Activated CD4-positive, alpha-beta T cell treated with anti-CD3 and anti-CD28 coated beads, Interleukin-2, Interleukin-6, amounts not matched to agents 100 ng/mL and 50 ng/mL, durations not matched to agents 16 hours and 8 hours (primary cell): ENCODE measurements at places on chromosomes 3 and 15.
A peak's percentile ranks its signal among the peaks of the same experiment; 100 is the strongest.

GRCh38 chr3:186277268-186277909 is 84.6 kb downstream of the DGKG start:
- no peak for DNase-seq

DNA sequence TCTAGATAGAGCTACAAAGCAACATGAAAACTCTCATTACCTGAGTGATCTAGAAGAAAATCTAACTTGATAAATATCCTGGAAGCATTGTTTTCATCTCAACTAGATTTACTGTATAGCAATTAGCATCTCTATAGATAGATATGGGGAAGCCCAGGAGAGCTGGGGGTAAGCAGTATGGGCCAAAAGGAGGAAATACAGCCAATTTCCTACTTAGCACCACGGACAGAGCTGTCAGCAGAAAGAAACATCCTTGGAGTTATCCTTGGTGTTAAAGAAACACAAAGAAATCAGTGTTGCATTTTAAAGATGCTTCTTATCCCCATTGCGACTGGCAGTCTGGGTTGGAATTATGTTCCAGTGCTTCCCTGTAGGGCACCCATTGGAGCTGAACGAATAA is 126.2 kb downstream of the TIGIT start:
- no peak for DNase-seq

GRCh38 chr3:50450209-50450921 is 53.1 kb downstream of the CACNA2D2 start:
- peak; percentile 48 for DNase-seq

DNA sequence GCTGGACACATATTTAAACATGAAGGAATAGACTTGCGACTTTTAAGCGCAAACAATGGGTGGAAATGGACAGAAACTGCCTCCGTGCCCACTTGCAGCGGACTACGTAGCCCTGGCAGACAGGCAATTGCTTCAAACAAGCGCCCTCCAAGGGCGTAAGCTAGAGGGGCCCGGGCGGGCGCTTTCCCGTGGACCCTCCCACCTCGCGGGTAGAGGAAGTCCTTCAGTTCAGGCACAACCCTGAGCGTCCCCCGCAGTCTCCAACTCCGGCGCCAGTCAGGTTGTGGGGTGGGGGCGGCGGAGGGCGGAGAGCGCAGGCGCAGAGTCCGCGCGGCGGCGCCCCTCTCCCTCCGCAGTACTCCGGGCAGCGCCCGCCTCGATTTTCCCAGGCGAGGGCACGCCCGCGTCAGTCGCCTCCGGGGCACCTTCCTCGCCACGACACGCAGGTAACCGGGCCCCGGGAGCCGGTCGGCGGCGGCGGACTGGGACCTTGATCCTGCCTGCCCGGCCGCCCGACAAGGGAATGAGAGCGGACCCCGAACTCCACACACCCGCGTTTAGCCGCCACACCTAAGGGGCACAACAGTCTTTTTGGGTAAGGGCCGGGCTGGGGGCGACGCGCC is at the start of gene SLC35G2:
Gene SLC35G2 (plus strand): TSS at position 358 of the 623 bp plus-strand sequence. CDS start 35,335 bp downstream, outside the sequence.
- peak; percentile 22 for DNase-seq

DNA sequence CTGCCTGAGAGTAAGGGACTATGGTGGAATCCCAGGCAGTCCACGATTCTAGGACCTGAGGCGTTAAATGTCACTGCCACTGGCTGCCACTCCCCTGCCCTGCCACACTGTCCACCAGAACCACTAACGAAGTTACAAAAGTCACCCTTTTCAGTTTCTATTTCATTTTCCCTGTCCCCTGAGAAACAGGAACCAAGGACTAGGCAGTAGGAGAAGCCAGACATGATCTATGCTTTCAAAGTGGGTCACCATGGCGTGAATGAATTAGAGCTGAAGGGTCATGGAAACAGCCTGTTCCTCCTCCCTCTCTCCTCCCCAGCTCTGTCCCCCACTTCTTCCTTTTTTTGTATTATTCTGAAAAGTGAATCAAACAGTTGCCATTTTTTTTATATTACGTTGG is 9.1 kb upstream of the ADPRH start:
- DNase-seq, result no peak

DNA sequence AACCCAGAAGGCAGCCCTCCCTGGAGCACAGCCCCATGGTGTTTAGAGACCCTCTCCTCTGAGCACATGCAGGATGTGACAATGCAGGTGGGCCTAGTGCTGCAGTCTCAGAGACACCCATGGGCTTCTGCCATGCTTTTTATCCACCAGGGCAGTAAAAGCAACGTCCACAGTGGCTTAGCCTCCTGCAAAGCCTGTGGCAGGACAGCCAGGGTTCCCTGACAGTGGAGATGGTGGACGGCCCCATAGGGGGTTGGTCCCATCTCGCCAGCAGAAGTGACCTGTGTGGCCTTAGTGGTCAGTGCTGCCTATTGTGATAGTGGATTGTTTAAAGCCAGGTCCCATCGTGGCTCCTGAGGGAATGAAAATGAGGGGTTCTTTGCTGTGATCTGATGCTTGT is 46.6 kb downstream of the APBA2 start:
- DNase-seq, result no peak

- DNase-seq, result no peak
Observed at GRCh38 chr3:89276116-89276515, 168.7 kb downstream of the EPHA3 start.

- no peak for DNase-seq
Observed at GRCh38 chr15:32933236-32933635, 215.4 kb downstream of the GREM1 start.

DNA sequence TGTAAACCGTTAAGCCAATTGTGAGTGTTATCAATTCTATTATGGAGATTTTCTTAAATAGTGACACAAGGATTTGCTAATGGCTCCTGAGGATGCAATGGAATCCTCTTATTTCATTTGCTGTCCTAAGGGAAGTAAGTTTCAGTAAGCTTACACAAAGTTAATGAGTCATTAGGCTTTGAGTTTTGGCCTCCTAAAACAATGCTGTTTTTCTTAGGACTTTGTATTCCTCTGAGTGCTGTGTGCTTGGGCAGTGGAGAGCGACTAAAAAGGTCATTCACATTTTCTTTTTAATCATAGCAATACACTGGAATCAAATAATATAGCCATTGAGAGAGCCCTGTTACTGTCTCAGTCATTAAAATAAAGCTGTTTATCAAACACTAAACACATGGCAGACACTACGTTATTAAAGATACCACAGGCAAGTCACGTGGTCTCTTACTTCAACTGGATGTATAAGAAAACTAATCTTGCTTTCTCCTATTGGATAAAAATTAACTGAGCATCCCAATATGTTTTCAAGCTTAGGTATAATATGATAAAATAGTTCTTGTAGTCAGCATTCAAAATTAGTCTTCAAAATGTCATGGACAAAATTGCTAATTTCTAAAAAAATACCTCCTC is 290.8 kb downstream of the NLGN1 start:
- no peak for DNase-seq

DNA sequence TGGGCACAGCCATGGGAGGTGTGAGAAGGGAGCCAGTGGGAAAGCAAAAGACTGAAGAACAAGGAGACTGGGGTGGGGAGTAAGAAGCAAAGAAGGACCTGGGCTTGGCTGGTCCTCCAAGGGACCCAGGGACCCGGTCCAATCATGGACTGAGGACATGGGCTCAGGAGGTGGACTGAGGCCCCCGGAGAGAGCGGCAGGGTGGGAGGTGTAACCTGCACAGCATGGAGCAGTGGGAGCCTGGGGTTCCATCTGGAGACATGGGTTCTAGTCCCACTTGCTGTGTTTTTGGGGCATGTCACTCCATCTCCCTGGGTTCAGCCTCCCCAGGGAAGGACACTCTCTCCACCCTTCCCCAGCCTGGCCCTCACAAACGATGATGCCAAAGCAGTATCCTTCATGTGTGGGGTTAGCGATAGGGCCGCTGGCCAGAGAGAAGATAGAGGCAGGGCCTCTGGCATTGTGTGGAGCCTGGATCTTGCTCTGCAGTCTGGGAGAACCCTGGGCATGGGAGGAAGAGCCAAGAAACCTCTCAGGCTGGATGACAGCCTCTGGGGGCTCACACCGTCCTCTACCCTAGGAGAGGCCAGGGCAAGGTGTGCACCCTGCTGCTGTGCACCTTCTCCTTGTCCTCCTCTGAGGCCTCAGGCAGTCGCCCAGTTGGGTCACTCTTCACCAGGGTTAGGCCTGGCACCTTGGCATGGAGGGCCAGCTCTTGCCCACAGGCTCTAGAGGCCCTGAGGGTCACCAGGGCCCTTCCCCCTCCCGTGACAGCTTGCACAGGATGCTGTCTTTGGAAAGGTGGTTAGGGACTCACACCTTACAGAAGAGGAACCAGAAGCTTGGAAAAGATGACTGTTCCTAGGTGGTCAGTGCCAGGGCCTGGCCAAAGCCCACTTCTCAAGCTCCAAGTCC is 26.0 kb downstream of the FBXW12 start:
- DNase-seq, result no peak

- DNase-seq, result no peak
Observed at GRCh38 chr3:54641226-54642014, 286.4 kb downstream of the LRTM1 start.

DNA sequence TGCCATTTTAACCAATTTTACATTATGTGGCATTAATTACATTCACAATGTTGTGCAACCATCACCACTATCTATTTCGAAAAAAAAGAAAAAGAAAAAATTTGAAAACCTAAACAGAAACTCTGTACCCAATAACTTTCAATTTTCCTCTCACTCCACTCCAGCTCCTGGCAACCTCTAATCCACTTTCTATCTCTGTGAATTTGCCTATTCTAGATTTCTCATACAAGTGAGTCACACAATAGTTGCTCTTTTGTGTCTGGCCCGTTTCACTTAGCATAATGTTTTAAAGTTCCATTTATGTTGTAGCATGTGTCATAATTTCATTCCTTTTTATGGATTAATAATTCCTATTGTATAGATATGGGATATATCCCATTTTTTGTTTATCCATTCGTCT is 53.3 kb upstream of the TBC1D5 start:
- DNase-seq, result no peak

DNA sequence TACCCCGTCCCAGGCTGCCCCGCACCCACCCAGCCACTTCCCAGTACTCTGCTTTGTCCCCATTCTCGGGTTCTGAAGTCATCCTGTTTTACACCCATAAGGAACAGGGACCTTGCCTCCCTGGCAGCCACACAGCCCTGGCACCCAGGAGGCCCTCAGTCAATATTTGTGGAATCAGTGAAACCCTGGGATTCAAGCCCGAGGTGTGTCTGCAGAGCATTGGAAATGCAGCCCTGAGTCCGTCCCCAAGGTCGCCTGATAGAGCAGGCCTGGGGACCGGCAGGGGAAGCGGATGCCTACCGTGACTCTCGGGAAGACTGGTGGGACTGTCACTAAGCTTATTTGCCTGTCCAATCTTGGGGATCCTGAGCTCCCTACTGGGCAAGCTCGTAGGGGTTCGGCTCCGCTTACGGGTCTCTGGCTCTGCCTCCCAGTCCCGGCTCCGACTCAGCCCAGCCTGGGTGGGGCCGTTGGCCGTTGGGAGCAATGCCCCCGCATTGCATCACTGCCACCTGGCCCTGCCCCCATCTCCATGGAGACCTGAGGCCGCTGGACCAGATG is 64.4 kb upstream of the TAMM41 start:
- DNase-seq, result no peak

DNA sequence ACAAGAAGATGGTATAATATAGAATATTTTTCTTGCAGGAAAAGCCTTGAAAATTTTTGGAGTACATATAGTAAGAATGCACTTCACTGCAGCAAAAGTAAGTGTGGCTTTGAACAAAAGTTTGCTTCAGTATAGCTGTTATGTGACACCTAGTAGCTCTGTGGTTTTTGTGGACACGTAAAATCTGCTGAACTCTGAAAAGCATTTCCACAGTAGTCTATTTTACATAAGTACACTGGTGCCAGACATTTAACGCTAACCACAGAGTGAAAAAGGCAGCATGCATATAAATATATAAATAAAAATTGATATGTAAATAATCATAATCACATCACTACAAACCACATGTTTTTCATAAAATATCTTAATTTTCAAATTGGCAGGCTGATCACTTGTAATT is 39.8 kb downstream of the CGGBP1 start:
- DNase-seq, result peak; percentile 47

GRCh38 chr3:84974347-84974746 is 15.6 kb downstream of the CADM2 start:
- no peak for DNase-seq

GRCh38 chr3:95352471-95352870 is 1289.6 kb downstream of the NSUN3 start:
- no peak for DNase-seq

DNA sequence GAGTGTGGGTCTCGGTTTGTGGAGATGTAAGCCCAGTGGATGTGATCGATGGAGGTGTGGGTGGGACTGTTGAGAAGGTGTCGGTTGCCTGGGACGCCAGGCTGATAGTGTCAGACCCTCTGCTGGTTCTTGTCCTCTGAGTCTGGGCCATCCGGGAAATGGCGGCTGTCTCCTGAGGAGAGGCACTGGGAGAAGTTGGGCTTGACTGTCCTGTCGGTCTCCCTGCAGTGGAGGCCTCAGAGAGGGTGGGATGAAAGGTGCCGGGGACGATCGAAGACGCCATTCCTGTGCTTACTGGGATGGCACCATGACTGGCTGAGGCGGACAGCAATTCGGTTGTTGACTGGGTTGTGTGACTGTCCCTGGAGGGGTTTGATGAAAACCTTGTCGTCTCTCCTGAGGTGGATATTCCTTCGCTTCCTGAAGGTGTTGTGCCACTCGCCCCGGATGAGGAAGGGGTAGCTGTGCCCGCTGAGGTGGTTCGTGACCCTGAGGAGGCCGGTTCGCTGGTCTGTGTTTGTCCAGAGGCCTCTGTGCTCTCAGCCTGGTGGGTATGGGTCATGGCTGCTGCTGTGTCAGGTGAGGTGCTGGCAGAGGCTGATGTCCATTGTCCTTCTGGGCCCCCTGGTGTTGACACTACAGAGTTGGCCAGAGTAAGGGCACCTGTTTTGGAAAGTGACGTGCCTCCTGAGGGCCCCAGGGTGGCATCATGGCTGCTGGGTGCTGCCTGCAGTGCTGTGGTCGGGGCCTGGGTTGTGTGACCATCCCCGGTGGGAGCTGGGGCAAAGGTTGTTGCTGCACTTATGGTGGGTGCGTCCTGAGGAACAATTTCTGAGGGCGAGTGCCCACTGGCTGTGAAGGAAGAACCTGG is 22.8 kb downstream of the MUC4 start:
- no peak for DNase-seq

DNA sequence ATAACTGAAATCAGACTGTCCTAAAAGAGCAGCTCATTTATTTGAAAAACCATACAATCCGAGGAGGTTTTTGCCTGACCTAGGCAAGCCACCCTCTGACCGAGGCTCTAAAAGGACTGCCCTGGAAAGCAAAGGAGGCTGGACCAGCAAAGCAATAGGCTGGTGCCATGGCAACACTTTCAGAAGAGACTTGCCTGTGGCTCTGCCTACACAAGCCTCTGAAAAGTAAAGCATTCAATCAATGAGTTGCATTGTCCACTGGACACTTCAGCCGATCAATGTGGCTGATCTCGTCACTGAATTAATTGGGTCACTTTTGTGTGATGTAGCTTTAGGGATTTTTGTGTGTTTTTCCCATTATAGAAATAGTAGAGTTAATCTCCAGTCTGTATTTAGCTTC is 99.1 kb upstream of the SEMA6D start:
- no peak for DNase-seq

GRCh38 chr15:29698030-29698701 is 124.1 kb downstream of the TJP1 start:
- DNase-seq, result no peak

- DNase-seq, result peak; percentile 90
Observed at GRCh38 chr3:18712713-18713576, 287.8 kb upstream of the SATB1 start.

- DNase-seq, result no peak
Observed at GRCh38 chr3:139377378-139377777, 12.1 kb downstream of the COPB2 start.

GRCh38 chr3:133300102-133300501 is 99.8 kb upstream of the BFSP2 start:
- DNase-seq, result no peak
